CD4-positive, alpha-beta T cell treated with Interleukin-17A for 1 hour (primary cell): ENCODE measurements at places on chromosomes 12 and 14.

- DNase-seq: no peak
Measured at GRCh38 chr14:50978888-50979287, 34.6 kb upstream of the PYGL start.

- DNase-seq: no peak
Measured at GRCh38 chr12:94109160-94109559, 39.2 kb upstream of the PLXNC1 start.

- no peak for DNase-seq
Measured at GRCh38 chr12:87171356-87171755, 857.8 kb downstream of the C12orf50 start.

DNA sequence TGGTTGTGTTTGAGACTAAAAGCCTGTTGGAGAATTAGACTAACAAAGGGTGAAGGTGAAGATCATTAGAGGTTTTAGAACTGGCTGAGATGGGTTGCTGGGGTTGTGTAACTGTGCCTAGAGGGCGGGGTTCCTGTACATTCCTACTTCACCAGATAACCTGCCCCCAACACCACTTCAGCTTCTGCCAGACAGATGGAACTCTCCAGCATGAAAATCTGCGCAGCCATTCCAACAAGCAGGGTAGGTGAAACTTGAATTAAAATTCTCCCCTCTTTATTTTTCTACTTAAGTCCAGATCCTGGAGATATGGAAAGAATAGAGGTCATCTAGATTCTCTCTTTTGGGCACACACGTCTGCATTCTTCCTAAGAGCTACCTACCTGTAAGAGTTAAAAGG is 6.0 kb downstream of the FOXG1 start:
- no peak for DNase-seq

GRCh38 chr12:126819554-126819953 is 1447.4 kb upstream of the TMEM132C start:
- no peak for DNase-seq

- DNase-seq: no peak
Measured at GRCh38 chr12:94020335-94020734, 128.0 kb upstream of the PLXNC1 start.

DNA sequence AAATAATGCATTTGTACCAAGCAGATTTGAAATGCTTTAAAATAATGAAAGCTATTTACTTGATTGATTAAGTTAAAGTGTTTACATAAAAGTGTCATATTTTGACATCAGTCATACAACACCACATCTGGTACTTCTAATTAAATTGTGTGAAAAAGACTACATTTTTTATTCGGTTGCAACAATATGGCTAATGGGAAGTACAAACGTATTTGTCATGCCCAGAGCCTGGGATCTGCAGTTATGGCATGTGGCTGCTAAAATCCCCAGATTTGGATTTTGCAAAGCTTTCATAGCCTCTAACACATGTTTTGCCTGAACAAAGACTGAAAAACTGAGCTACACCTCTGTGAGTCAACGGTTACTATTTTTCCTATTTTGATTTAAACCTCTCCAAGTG is 66.6 kb downstream of the LLPH start:
- no peak for DNase-seq

- no peak for DNase-seq
Measured at GRCh38 chr12:68896881-68897540, 36.0 kb downstream of the CPM start.

GRCh38 chr14:68951035-68951797 is 27.9 kb downstream of the ACTN1 start:
- DNase-seq: peak; percentile 2

GRCh38 chr12:78933014-78933413 is 68.4 kb downstream of the SYT1 start:
- DNase-seq: no peak

DNA sequence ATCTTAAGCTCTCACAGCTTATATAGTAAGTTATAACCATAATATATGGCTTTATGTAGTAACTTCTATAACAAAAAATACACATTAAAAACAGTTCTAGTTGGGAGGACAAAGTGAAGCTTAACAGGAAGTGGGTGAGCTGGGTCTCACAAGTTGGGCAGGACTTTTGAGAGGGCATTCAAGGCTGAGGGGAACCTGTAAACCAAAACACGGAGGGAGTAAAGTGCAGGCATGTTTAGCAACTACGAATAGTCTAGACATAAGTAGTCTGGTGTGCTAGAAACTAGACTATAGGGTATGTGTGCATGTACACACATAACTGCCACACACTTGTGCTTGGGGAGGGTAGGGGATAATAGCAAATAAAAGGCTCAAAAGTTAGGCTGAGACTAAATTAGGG is 14.2 kb upstream of the NEK9 start:
- DNase-seq: peak; percentile 57

GRCh38 chr12:112977641-112978040 is 678 bp upstream of the OAS2 start:
- DNase-seq: no peak

- DNase-seq: no peak
Measured at GRCh38 chr14:100070310-100070709, 5.1 kb downstream of the EVL start.

DNA sequence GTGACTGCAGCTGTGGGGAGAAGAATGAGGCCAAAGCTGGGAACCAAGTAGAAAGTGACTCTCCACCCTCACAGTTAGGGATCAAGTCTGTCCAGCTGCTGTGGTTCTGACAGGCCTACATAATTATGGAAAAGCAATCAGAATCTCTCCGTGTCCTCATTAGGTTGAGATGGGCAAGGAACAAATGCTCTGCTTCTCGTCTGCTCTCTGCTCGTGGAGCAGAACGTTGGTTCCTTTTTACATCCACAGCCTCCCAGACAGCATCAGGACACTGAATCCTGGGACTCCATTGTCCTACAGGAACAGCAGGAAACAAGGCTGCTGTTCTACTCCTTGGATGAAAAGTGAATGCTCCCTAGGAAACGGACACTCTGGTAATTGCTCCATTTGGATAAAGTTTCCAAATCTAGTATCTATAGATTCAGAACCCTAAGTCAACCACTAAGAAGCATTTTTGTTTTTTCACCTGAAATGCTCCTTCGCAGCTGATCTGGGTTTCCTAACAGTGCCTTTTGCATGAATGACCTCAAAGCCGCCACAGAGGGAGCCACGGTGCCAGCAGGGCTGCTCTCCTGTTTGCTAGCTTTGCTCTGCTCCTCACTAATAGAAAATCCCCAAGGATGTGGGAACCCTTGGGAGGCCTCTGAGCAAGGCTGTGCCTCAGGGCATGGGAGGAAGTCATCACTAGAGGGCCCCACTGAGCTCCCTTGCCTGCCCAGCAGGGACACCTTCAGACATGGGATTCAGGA is 102.0 kb downstream of the EGLN3 start:
- peak; percentile 3 for DNase-seq

DNA sequence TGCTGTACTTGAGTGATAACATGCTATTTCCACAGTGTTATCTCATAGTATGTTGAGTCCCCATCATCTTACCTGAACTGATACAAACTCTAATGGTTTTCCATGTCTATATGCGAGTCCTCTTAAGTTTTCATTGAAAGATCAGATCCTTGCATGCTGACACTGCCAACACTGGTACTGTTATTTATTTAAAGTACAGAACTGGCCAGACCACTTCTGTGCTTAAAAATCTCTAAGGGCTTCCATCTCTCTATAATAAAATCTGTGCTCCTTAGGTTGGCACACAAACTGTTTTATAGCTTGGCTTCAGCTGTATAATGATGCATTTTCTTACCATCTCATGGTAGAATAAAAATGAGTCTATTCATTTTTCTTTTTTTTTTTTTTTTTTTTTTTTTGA is 188.1 kb downstream of the ERC1 start:
- DNase-seq: no peak

DNA sequence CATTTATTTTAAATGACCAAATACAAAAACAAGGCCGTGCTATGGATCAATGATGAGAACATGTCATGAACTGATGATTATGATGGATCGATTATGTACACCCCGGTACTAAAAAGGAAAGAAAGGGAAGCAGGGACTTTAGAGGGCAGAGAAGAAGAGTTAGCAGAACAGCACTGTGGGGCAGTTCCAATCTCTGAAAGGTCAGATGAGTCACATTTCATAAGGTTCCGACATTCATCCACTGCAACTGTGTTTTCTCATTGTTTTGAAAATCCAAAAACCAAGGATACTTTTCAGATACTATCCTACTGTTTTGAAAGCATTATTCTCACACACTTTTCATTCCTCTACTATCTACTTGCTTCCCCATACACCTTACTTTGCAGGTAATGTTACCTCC is 169.3 kb downstream of the STXBP6 start:
- no peak for DNase-seq

DNA sequence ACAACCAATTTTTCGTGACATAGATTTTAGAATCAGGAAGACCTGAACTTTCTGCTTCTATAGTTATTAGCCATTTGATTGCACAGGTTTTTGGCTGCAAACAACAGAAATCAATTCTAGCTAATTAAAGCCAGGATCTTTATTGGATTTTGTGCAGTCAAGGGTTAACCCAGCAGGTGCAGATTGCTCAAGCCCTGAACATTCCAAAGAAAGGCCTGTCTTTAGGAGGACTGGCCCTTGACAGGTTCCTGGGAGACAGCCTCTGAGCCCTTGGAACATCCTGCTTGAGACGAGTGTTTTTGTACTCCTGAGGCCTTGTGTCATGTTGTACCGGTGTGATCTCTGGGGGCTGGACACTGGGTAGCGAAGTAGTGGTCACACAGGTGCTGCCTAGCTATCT is 174.6 kb downstream of the PTCSC3 start:
- no peak for DNase-seq

DNA sequence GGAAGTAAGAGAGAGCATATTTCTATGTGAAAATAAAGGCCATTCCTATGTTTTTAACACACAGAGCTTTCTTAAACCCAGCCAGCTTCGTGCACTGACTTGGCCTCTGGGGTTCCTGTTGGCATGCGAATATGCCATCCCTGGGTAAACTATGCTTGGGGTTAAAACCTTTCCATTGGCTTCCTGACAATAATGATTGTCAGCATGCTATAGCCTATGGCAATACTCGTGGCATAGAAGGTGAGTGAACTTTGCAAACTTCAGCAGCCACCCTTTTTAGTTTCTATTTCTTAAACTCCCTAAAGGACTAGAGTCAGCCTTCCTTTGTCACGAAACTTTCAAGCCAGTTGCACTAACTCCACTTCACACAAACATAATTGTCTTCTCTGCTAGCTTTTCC is 148.4 kb upstream of the RGS6 start:
- DNase-seq: no peak

DNA sequence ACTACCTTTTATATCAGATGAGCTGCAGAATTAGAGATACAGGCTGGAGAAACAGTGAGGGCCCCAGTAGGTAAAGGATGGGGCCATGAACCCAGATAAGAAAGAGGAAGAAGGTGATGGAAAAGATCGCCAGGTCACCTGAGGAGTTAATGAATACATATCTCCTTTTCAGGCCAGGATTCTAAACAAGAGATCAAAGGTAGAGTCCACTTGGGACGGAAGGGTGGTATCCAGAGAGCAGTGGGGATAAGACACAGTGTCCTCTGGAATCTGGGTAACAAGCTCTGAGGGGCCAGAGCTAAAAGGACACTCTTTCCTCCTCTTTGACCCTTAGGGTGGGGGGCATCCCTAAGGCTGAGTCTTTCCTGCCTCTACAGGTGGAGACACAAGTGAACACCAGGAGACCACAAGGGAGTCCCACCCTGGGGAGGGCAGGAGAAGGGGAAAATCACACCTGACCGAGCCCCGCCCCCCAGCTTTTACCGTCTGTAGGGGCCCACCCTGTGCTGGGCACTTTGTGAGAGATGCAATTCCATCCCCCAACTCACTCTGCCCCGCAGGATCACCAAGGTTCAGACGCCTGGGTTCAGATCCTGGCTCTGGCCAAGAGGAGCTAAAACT is 27.3 kb downstream of the SERPINA1 start:
- DNase-seq: no peak

DNA sequence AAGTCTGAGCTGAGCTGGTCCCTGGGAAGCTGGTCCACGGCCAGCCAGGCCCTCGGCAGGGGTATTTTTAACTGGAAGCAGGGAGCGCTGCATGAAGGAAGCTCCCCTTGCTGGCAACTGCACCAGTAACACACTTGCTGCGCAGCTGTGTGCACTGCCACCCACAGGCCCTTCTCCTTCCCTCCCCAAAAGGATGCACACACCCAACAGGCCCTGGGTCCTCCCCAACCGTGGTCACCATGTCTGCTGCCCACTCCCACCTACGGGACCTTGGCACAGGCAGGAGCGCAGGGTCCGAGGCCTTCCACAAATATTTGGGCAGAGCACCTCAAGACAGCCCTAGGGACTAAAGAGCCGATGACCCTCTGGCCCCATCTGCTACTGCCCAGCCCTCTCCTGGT is 157.0 kb upstream of the PRMT8 start:
- DNase-seq: no peak

GRCh38 chr12:52915637-52916036 is 10.8 kb upstream of the KRT8 start:
- DNase-seq: no peak

DNA sequence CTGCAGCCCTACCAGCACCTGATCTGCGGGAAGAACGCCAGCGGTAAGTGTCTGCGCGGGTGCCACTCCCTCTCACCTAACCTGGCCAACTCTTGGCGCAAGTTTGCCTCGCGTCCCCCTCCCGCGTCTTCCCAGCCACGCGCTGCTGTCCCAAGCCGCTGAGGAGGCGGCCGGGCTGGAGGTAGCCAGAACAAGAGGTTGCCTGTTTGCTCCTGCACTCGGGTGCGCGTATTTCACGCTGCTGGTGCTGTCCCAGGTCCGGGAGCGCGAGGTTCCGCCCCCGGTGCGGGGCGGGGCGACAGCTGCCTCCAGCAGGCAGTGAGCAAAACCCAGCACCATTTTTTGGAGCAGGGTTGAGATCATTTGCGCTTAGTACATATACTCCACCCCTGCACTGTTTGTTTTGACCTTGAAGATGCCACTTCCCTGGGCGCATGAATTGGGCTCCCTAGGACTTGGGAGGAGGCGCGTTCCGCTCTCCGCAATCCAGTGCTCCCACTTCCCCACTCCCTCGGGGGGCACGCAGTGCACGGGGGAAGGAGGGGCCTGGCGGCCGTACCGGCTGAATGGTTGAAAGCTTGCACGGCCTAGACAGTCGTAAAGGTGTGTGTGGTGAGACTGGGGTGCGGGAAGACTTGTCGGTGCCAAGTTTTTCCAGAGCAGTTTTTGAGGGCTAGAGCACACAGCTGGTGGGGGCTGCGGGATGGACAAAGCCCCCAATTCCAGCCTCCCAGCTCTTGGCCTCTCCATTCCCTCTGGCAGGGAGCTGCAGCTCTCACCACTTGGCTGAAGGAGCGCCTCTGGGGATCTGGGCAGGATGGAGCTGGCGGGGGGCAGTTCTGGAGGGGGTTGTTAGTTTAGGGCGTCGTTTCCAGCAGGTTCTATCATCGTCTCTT is 226.9 kb upstream of the CRY1 start:
- DNase-seq: peak; percentile 73
